Keratinocyte (primary cell): ENCODE measurements at places on chromosomes 1 and 21. TPM values are rescaled to one million over a fixed set of nuclear protein-coding genes. Genes with fewer than 3 reads are reported as not detected.

The RBM15 gene
- polyA plus RNA-seq, result 10.0 to 13.8 TPM (median 10.7 TPM) in 3 replicates

- no peaks in the 10 kb centered on the region for H3K36me3 ChIP-seq
- DNase-seq, result no peak
- no peaks in the 10 kb centered on the region for H3K27me3 ChIP-seq
- H3K4me1 ChIP-seq, result peaks cover 7% of the 10 kb centered on the region
Observed at GRCh38 chr1:115245227-115245626, 92.8 kb downstream of the NGF start.

DNA sequence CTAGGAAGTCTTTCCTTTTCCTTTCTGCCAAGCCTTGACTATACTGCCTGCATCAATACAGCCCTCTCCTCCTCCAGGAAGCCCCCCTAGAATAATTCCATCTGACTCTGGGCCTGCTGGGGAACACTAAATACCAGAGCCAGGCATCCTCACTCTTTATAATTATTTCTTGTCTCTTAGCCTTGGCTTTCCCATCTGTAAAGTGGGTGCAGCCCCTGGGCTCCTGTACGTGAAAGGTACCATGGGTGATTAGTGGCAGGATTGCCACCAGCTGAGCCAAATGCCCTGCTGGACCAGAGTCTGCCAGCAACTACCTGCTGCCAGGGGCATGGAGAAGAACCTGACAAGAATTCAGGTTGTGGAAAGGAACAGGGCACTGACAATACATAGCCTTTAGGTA, 58.7 kb downstream of the LGR6 start:
- no peaks in the 10 kb centered on the region for H3K36me3 ChIP-seq
- DNase-seq, result no peak
- H3K4me3 ChIP-seq, result no peak overlapping the region
- H3K4me1 ChIP-seq, result no peaks in the 10 kb centered on the region

- no peak overlapping the region for H3K4me3 ChIP-seq
- no peaks in the 10 kb centered on the region for H3K4me1 ChIP-seq
- no peak for DNase-seq
- no peak overlapping the region for H3K27ac ChIP-seq
Observed at GRCh38 chr1:233730380-233730779, 116.5 kb downstream of the KCNK1 start.

The BTG2 gene
- 52.4 to 230 TPM (median 117 TPM) in 3 replicates for polyA plus RNA-seq

GRCh38 chr1:228003461-228004330, 3.1 kb upstream of the WNT3A start:
- H3K4me1 ChIP-seq, result peaks cover 7% of the 10 kb centered on the region
- H3K27me3 ChIP-seq, result peaks cover 56% of the 10 kb centered on the region
- no peak overlapping the region for H3K27ac ChIP-seq
- no peak for DNase-seq
- no peak overlapping the region for H3K4me3 ChIP-seq
- H3K36me3 ChIP-seq, result no peaks in the 10 kb centered on the region

The CLCA2 gene
- 276 to 518 TPM (median 407 TPM) in 3 replicates for polyA plus RNA-seq

GRCh38 chr1:93015590-93015989, 54.3 kb upstream of the DIPK1A start:
- no peak overlapping the region for H3K4me3 ChIP-seq
- H3K4me1 ChIP-seq, result peaks cover 7% of the 10 kb centered on the region
- H3K27ac ChIP-seq, result no peak overlapping the region

The MPC2 gene
- polyA plus RNA-seq, result 27.1 to 61.6 TPM (median 36.2 TPM) in 3 replicates

The TENT5C gene
- 0.10 to 0.13 TPM (median 0.10 TPM) in 3 replicates for polyA plus RNA-seq

GRCh38 chr1:55747408-55747841, 532.3 kb upstream of the USP24 start:
- no peak overlapping the region for H3K4me3 ChIP-seq
- H3K27me3 ChIP-seq, result no peaks in the 10 kb centered on the region
- H3K27ac ChIP-seq, result no peak overlapping the region
- no peak for DNase-seq
- no peaks in the 10 kb centered on the region for H3K36me3 ChIP-seq

- no peak for DNase-seq
- no peak overlapping the region for H3K4me3 ChIP-seq
- peaks cover 4% of the 10 kb centered on the region for H3K36me3 ChIP-seq
Observed at GRCh38 chr1:17012775-17013490, 1.2 kb upstream of the ATP13A2 start.

The EPHA8 gene
- 0.25 to 8.2 TPM (median 1.0 TPM) in 3 replicates for polyA plus RNA-seq

The UBXN10 gene
- polyA plus RNA-seq, result 0.03 to 0.06 TPM (median 0.05 TPM) in 3 replicates

GRCh38 chr1:16189003-16189402, 23.4 kb downstream of the ARHGEF19 start:
- H3K27ac ChIP-seq, result peak overlapping the region; percentile 84
- peaks cover 50% of the 10 kb centered on the region for H3K4me1 ChIP-seq
- no peaks in the 10 kb centered on the region for H3K36me3 ChIP-seq
- H3K4me3 ChIP-seq, result no peak overlapping the region
- no peak for DNase-seq

- no peak overlapping the region for H3K27ac ChIP-seq
- H3K4me1 ChIP-seq, result peaks cover 4% of the 10 kb centered on the region
- no peaks in the 10 kb centered on the region for H3K27me3 ChIP-seq
- DNase-seq, result no peak
Observed at GRCh38 chr1:59156526-59157199, 140.2 kb upstream of the FGGY start.

The PRDM16 gene
- under 0.01 to 0.05 TPM in 2 of 3 replicates, not detected in the other for polyA plus RNA-seq

DNA sequence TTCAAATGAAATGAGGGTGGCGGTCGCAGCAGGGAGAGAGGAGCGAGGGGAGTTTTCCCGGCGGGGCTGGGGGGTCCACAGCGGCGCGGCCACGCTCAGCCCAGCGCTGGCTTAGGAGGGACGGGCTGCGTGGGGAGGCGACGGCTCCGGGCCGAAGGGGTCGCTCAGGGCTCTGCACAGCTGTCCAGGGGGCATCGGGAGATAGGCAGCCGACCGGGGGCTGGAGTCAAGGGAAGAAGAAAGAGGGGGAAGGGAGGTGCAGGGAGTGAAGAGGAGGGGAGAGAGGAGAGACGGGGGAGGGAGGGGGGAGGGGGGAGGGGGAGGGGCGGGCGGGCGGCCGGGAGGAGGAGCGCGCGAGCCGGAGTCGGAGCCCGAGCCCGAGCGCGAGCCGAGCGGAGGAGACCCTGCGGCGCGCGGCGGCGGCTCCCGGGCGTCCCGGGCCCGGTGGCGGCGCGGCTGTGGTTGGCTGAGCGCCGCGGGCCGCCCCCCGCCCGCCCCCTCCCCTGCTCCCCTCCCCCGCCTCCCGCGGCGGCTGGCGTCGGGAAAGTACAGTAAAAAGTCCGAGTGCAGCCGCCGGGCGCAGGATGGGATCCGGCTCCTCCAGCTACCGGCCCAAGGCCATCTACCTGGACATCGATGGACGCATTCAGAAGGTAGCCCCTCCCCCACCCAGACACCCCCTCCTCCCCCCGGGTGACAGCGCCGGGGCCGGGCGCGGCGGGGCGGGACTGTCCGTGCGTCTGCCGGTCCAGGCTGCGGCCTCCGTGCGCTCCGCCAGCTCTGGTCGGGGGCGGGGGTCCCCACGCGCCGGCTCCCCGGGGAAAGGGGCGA, at the start of gene PDE9A:
Gene PDE9A, plus strand, starts transcription at position 391 of the 831 bp plus-strand sequence. Its CDS starts 194 bp downstream, at position 585.
- H3K27ac ChIP-seq, result no peak within 1 kb of the TSS
- peaks cover 78% of the 10 kb centered on the region for H3K27me3 ChIP-seq
- peaks cover 2% of the 10 kb centered on the region for H3K4me1 ChIP-seq
